ENCODE measurements at places on chromosomes 11 and 22.

DNA sequence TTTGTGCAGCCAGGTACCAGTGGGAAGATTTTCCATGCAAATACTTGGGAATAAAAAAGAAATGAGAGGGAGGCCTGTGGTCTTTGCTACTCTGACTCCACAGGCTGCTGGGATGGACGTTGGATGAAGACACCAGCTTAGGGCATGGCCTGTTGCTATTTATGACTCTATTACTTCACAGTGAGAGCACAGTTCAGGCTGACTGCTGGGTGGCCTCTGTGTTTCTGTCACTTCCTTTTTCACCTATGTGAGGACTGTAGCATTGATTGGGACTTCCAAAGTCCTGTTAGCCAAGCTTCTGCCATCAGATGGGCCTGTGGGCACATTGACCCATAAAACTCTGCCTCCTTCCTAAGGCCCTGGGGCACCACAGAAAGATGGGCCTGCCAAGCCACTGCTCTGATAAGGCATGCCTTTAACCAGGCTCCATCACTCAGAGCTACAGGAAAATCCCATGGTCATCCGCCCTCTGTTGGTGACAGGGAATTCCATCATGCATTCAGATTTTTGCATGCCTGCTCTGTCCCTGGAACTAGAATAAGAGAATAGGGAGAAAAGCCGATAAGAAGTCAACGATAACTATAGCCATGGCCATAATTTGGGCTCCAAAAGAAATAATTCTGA, 64.6 kb downstream of the KCNJ1 start:
- no peak for DNase-seq

DNA sequence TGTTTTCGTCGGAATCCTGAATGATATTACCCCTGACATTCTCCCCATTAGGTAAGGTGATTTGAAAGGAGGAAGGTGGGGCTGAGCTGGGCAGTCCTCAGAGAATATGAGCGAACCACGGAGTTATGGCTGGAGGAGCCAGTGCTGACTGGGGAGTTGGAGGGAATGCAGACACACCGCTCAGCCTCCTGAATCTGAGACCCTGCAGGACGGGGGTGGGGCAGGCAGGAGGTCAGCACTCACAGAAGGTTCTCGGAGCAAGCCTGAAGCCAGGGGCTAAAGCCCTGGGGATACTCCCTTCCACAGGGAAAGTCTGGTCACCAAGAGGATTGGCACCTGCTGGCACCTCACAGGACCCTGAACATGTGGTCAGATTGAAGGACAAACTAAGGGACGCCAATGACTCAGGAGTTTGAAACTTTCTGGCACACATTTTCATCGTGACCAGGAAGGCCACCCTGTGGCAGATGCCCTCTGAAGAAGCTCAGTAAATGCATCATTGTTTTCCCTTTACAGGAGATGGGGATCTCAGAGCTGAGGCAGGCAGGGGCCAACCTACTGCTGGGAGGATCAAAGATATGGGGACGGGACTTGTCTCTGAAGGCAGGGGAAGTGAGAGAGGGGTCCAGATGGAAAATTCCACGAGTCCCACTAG, 26.9 kb upstream of the FCHSD2 start:
- DNase-seq: no peak

GRCh38 chr11:135031205-135031989, 619.4 kb upstream of the B3GAT1 start:
- no peak for DNase-seq

DNA sequence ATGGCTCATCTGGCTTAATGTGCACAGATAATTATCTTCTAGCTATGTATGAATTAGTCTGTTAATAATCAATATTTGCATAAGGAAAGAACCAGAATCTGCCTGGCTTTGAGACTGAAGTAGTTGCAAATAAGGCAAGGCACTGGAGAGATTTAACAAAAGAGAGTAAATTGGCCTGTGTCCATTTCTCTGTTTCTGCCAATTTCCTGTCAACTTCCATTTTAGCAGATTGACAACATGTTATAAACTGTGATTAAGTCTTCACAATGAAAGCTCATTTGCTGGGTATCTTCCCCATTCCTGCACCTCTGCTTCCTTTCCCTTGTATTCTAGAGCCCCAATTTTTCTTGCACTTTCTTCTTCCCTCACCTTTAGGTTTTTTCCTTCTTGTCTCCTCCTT, 5.3 kb upstream of the TMEM123 start:
- no peak for DNase-seq

- DNase-seq: peak; percentile 39
Observed at GRCh38 chr11:72229925-72230763, 5.6 kb downstream of the INPPL1 start.

- DNase-seq: peak; percentile 72
Observed at GRCh38 chr11:10659339-10660216, 34.0 kb downstream of the IRAG1 start.
